ENCODE measurements at places on chromosomes 11 and 22.

GRCh38 chr22:48895831-48896765 lies 931.6 kb downstream of the BRD1 start:
- DNase-seq, result no peak

- DNase-seq, result no peak
Observed at GRCh38 chr22:50047346-50047745, 10.8 kb downstream of the TTLL8 start.

- no peak for DNase-seq
Observed at GRCh38 chr11:46485856-46486443, 94.4 kb upstream of the CHRM4 start.

DNA sequence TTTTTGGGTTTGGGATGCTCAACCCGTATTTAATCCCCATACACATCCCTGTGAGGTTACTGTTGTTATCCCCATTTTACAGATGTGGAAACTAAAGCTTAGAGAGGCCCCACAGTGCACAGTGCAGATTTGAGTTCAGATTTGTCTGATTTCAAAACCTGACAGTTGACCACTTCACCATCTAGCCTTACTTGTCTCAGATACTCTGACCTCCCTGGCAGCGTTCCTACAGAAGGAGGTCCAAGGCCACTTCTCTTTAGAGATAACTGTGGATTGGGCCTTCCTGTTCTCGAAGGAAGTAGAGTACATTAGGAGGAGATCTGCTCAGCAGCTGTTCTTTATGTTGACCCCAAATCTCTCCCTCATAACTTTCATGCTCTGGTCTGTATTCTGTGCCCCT lies 46.7 kb upstream of the CTTN start:
- DNase-seq, result no peak

- no peak for DNase-seq
Observed at GRCh38 chr11:73114835-73115220, 27.3 kb downstream of the FCHSD2 start.

DNA sequence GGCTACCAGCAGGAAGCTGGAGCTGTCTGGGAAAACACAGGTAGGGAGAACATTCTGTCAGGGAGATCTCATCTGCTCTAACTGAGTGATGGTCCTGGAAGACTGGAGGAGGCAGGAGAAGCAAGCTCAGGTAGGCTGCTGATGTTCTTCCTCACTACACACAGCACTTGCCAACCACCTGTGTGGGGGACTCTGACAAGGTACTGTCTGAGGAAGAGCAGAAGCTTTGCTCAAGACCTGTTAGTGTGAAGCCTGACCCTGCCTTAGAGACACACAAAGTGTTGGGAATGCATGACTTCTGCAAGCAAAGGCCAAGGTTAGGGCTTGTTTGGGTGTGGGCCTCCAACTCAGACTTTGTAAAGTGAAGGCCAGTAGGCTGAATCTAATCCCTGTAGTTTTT lies 46.5 kb downstream of the CHST1 start:
- no peak for DNase-seq

DNA sequence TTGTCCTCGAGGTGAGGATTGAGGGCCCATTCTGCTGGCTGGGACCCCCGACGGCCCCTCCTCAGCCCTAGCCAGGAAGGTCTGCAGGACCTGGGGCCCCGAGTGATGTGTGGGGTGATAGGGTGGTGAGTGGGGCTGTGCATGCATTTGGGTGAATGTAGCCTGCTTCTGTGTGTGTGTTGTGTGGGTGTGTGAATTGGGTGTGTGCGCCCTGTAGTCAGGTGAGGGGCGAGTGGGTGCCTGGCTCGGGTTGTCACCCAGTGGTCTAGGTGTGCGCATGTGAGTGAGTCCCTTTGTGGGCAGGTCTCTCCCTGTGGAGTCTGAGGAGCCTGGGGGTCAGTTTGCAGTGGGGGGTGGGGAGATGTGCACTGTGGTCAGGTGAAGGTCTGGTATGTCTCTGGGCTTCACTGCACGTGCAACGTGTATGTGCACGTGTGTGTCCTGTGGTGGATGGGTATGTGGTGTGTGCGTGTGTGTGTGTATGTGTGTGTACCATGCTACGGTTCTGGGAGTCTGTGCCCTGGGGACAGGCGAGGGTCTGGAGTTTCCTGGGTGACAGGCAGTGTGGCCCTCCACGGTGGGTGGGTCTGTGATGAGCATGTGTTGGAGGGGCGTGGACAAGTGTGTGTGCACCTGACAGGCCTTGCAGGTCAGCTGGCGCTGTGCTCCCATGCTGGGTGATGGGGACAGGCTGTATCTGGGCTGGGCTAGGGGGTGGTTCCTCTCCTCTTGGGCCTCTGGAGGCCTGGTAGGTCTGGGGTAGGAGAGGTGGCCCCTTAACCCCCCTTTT lies 1.0 kb downstream of the TMEM151A start:
- DNase-seq, result no peak

DNA sequence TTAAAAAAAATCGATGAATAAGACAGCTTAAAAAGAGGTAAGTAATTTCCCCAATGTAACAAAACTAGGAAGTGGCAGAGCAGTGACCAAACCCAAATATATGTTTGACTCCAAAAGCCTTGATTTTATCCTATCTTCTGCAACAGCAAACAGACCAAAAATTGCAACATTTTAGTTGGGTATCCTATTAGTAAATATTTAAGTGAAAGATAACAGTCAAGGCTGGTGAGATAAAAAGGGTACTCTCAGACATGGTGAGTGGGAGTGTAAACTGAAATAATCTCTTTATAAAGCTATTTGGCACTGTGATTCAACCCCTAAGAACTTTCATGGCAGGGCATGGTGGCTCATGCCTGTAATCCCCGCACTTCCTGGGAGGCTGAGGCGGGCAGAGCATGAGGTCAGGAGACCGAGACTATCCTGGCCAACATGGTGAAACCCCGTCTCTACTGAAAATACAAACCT lies 1.9 kb upstream of the RDX start:
- no peak for DNase-seq

- DNase-seq, result no peak
Observed at GRCh38 chr22:27400811-27401210, 400.7 kb downstream of the MN1 start.

DNA sequence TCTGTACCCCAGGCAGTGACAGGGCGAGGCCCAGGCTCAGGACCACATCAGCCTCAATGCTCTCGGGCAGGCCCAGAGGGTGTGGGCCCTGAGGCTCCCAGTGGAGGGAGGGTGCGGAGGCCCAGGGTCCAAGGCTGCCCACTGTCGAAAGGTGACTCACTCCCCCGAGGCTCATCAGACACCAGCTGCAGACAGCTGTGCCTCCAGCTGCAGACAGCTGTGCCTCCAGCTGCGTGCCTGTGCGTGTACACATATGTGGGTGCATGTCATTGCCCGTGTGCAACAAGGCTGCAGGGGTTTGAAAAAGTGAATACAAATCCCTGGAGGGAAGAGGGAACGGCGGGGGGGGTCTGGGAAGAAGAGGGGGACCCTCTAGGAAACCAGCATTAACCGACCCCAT lies 134.3 kb downstream of the BRD1 start:
- DNase-seq, result no peak

- no peak for DNase-seq
Observed at GRCh38 chr11:102666331-102666957, 39.1 kb downstream of the MMP27 start.

GRCh38 chr22:47094861-47095330 lies 332.4 kb downstream of the TBC1D22A start:
- DNase-seq, result no peak

DNA sequence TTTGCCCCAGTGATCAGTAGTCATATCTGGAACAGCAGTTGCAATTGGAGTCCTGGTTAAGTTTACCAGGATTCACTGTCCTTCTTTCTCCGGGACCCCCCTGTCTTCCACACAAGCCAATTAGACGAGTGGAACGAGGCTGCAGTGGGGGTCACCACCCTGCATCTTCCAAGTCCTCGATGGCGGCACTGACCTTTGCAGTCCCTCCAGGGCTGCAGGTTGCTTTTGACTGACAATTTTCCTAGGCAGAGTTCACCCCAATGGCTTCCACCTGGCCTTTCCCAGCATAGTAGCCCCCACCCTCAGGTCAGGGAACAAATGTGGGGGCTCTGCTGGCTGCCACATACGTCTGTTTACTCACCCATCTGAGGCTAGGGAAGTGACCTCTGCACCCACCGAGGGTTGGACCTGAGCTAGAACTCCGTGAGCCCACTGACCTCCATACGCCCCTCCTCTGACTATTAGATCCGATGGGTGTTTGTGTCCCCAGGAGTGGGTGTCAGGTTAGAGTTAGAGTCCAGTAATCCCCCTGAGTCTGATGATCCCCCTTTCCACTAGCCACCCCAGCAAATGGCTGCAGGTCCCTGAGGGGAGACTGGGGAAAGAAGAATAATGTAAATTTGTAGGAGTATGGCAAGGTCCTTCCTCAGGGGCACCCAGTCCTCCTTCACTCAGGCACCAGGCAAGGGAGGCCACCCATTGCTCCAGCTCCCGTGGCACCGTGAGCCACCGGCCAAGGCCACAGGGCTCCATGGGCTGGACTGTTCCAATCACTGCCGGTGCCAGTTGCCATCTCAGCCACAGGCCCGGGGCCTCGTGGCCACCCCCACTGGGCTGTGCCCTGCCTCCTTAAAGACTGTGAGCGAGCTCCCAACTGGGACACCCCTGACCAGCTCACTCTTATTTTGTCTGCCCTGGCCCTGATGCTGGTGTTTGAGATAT lies 5.5 kb downstream of the C11orf21 start:
- DNase-seq, result no peak

GRCh38 chr11:46951864-46952263 lies 15.3 kb downstream of the CSTPP1 start:
- DNase-seq, result no peak

GRCh38 chr11:3984896-3985295 lies 109.7 kb upstream of the RRM1 start:
- peak; percentile 23 for DNase-seq

GRCh38 chr11:9760193-9760575 lies 96.3 kb downstream of the SWAP70 start:
- DNase-seq, result no peak

GRCh38 chr11:44916801-44917385 lies 33.8 kb downstream of the TP53I11 start:
- no peak for DNase-seq

GRCh38 chr11:67437082-67437808 lies at the start of gene PTPRCAP:
PTPRCAP (minus strand) TSS chr11:67437682; CDS start chr11:67437619, 63 bp downstream.
- peak; percentile 66 for DNase-seq

DNA sequence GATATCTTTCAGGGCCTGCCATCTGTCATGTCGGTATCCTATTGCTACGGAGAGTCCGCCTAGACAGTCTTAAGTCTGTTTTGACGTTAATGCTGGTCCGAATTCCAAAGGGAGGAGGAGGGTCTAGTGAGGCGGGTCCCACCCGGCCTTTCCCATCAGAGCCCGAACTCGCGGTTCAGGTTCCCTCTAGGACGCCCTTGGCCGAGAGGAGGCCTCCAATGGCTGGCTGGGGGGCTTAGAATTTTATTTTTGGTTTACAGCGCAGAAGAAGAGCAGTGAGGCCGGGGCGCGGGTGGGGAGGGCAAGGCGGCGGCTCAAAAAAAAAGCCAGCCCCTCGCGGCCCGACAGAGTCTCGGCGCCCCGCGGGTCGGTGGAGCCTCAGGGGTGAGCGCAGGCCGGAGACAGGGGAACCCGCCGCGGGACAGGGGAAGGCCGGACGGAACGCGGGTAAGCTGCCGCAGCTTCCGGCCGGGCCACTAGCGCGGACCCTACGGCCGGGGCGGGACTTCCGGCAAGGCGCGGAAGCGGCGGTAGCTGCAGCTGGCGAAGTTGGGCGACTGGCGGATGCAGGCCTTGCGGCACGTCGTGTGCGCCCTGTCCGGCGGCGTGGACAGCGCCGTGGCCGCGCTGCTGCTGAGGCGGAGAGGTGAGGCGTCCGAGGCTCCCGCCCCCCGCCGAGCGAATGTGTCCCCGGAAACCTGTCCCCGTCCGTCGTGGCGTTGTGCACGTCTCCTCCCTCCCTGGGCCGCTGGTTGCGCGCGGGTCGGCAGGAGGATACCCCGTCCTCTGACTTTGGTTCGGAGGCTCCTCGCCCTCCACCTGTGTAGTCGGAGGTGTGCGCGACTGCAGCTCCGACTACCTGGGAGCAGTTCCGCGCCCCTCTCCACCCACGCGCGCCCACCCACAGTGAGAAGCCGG lies at the start of gene TRMU:
TRMU (plus strand) TSS at position 514 of the 918 bp plus-strand sequence; CDS start at position 565, 51 bp downstream.
- peak; percentile 52 for DNase-seq

- no peak for DNase-seq
Observed at GRCh38 chr11:15507592-15507991, 392.9 kb downstream of the INSC start.

DNA sequence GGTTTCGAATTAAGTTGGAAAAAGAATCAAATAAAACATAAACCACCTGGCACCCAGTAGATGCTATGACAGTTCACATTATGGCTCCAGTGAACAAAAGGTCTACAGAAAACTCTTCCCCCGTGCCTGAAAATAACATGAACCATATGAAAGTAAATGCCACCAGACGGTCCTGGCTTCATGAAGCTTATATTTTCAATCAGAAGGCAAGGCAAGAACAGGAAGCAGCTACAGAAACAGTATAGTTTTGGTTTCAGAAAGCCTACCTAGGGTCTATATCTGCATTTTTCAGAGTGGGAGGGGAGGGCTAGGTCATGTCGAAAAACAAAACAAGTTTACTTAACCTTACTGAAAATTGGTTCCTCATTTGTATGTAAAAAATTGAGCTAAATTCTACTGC lies 9.8 kb downstream of the RAB30 start:
- no peak for DNase-seq

GRCh38 chr11:107840129-107840484 lies 18.5 kb downstream of the SLC35F2 start:
- DNase-seq, result no peak

DNA sequence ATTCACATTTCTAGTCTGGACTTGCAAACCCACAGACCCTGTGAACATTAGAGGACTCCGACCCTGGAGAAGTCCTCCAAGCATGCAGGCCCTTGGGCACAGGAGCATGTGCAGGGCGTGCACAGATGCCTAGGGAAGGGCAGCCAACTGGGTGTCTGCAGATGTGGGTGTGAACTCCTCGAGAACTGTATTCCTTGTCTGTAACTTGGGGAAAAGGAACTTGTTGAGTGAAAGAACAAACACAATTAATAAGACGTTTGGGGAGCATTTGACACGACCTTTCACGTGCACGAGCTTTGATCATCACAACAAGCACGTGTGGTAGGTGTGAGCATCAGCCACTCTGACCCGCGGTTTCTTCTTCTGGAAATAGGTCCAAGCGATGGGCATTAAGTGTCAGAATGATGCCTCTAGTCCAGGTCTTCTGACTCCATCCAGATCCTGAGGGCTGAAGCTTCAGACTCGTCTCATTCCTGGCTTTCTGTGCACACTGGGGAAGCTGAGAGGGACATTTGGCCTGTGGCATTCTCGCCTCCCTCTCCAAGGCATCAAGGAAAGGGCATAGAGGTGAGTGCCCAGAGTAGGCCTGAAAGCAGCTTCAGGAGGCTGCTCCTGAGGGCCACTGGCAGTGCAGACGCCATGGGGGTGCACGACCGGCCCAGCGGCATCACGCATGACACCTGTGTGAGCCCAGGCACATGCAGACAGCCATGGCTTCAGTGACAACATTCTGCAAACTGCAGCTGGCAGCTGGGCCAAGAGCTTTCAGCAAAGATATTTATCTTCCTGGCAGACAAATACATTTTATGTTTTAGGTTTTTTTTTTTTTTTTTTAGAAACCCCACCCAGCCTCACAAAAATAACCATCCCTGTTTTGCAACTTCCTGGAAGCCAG lies 32.5 kb downstream of the ALX4 start:
- DNase-seq, result no peak

Measured in activated T-cell treated with anti-CD3 and anti-CD28 coated beads for 4 hours (primary cell).